ENCODE measurements at places on chromosomes 2 and 18.
A peak's percentile ranks its signal among the peaks of the same experiment; 100 is the strongest.

GRCh38 chr2:63192889-63193774, 142.5 kb downstream of the OTX1 start:
- no peak for DNase-seq

GRCh38 chr18:76756531-76757253, 65.7 kb upstream of the ZNF236 start:
- no peak for DNase-seq

GRCh38 chr2:36478332-36478738, 119.6 kb downstream of the FEZ2 start:
- DNase-seq: peak; percentile 71

- peak; percentile 14 for DNase-seq
Observed at GRCh38 chr2:196703695-196704094, 64.2 kb downstream of the CCDC150 start.

DNA sequence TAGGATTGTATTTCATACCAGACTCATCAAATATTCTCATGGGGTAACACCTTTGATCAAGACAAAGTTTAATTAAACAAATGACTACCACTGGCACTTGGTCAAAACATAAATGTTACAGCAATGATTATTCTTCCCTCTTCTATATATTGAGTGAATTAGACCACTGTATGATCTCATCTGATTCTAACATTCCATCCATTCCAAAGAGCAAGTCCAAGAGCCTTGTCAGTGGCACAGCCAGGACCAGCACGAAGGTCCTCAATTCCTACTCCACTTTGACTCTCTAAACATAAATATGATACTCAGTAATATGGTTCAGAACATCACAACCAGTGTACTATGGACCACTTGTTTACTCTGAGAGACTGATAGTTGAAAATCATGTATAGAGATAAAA, 86.4 kb downstream of the AP1S3 start:
- peak; percentile 30 for DNase-seq

DNA sequence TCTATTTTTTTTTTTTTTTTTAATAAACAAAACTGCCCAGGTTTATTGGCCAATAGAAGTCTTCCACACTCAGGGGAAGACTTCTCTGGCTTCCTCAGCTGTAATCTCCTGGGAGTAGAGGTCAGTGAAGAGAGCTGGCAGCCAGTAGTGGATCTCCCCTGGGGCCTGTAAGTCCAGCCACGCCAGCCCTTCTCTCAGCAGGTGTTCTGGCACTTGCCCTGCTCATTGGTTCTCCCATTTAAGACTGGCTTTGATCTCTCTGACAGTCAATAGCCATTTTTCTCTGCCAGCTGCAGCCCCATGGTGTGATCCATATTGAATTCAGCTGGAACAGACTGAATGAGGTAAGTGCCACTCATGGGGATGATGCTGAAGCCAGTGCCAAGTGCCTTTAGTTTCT, 170.6 kb upstream of the SPHKAP start:
- no peak for DNase-seq

DNA sequence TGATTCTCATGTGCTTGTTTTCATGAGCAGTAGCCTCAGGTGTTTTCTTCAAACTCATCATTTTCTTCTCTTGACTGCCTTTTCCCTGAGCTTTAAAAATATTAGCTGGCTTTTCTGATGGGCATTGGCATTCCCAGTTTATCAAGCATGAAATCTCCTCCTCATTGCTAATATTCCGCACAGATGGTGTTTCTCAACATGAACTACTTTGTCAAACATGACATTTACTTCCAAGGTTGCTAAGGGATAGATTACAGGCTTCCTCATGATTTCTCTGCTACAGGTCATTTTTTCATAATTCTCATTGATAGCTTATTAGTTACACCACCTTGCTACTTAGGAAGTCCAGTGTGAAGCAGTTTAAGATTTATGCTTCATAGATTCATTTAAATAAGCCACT, 1116.9 kb upstream of the CNTNAP5 start:
- DNase-seq: no peak

Data from AG08395 (cell line).